H9 (cell line): ENCODE measurements at places on chromosomes 4 and X.

- no peak for DNase-seq
Observed at GRCh38 chrX:87941841-87942240, 424.2 kb downstream of the KLHL4 start.

DNA sequence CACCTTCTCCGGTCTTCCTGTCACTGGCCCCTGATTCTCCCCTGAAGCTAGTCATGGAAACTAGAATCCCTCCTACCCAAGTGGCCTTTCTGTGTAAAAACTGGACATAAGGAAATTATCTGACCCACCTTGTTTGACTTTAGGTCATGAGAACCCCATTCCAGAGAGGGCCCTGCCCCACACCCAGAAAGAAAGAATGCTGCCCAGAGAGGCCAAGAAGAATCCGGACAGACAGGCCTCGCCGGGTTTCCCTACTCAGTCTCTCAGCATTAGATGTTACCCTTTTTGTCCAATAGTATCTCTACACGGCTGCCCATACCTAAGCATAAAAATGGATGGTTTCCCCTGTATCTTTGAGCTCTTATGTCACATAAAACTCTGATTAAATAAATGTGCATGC lies 83.3 kb upstream of the HELT start:
- DNase-seq, result no peak

DNA sequence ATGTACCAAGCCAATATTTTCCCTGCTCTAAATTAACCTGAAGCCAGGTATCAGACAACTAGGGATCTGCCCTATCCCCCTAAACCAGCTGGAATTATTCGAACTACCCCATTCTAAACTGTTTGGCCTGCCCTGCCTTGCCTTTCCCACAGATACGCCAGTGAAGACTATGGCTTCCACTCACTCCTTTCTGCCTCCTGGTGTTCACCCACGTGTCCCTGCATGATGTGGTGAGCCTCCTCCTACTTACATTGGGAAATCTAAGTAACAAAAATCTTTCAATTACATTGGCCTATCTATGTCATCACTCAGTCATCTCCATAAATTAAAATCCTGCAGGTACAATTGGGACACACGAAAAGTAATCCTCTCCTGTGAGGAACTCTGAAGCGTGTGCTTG lies 6.1 kb upstream of the LDOC1 start:
- no peak for DNase-seq

DNA sequence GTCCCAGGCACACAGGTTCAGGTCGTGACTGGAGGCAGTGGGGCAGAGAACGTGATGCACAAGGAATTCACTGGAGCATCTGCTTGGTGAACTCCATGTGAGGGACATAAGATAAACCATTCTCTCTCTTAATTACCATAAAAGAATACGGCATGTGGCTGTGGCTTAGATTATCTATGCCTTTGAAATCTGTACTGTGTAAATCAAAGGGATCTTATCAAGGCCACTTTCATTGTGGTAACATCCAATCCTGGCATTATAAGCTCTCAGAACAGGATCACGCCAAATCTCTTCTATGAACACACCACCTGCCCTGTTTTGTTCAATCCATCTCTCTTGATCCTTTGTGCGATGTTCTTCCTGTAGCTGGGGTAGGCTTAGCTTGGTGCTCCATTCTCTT lies 192.3 kb downstream of the SPATA18 start:
- no peak for DNase-seq

GRCh38 chr4:70885174-70885573 lies 17.0 kb upstream of the MOB1B start:
- no peak for DNase-seq

DNA sequence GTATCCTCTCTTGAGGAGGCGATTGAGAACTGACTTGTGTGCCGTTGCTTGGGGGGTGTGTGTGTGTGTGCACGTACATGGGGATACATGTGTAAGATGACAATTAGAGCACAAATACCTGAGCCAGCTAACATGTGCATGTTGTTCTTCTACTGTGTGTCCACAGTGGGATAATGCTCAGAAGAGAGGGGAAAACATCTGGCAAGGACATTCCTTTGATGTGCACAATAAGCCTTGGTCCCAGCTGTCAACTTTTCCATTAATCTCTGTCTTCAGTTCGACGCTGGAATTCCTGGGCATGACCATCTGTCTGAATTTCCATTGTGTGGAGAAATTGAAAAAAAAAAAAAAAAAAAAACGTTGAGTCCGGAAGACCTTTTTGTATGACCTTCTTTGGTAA lies 592.0 kb upstream of the GALNTL6 start:
- DNase-seq, result no peak

- DNase-seq, result no peak
Observed at GRCh38 chr4:183437452-183437851, 7.0 kb upstream of the CDKN2AIP start.

DNA sequence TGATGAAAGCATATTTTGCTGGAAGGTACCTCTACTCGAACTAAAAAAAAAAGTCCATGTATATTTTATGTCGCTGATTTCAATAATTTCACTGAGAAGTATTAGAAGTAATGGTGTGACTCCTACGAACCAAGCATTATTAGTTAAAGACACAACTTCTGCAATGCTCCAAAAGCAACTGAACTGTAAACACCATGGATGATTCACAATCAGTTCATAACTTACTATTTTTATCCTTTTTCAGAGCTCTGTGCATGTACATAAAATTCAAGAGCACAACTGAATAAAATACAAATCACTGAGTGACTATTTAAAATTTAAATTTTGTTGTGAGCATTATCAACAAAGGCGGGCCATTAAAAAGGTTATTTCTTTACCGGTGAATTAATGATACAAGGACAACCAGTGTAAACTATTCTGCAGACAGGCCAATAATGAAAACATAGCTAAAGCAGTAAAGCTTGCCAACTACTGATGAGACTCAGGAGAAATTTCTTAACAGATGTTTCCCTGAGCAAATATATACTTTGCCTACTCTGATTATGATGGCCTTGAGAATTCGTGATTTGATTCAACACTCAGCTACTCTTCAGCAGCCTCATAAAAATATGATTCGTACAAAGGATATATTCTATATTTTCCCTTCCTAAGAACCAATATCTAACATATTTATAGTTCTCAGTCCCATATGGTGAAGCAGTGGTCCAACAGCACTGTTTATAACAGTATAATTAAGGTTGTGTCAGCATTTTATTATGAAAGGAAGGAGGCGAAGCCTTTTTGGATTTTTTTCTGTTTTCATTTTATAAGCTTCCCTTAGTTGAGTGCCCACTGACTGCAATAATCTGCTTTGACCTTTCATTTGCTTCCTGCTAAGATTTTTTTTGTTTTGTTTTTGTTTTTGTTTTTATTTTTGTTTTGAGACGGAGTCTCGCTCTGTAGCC lies 62.8 kb upstream of the NEIL3 start:
- DNase-seq, result no peak

- DNase-seq, result no peak
Observed at GRCh38 chr4:1223841-1224809, 24.8 kb downstream of the CTBP1 start.

GRCh38 chrX:139851730-139852129 lies 81.1 kb downstream of the ATP11C start:
- no peak for DNase-seq

DNA sequence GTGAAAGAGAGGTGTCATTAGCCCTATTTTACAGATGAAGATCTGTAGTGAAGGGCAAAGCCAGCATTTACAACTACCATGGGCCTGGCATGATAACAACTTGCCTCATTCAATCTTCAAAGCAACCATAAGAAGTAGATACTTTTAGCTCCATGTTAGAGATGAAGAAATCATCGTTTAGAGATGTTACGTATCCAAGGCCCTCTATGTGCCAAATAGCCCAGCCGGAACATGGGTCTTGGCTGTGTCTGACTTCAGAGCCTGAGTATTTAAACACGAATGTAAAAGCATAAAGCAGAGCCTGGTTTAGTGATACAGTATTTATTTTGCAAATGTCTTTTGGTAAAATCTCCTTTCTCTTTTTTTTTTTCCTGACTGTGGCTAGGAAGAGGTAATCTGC lies 197.1 kb downstream of the RASL11B start:
- no peak for DNase-seq

DNA sequence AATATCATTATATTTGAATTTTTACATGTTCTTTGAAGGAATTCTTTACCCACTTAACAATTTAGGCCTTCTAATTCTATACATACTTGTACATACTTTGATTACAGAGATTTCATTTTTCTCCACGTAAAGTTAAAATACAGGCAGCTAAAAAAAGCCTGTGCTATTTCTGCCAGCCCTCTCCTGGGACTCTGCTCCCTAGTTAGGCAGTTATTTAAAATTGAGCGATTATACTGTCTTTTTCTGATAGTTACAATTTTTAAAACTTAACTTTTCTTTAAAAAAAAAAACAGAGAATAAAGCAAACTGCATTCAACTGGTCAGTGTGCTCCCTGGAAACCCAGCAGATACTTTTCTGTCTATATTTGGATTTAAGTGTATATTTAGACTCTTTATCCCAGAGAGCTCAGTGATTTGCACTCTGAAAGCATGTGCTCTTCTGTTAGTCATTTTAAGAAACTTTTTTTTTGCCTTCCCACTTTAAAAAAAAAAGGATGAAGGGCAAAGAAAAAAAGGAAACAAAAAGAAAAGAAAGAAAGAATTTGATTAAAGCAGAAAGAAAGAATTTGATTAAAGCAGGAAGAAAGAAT lies 18.1 kb upstream of the FAM241A start:
- no peak for DNase-seq

DNA sequence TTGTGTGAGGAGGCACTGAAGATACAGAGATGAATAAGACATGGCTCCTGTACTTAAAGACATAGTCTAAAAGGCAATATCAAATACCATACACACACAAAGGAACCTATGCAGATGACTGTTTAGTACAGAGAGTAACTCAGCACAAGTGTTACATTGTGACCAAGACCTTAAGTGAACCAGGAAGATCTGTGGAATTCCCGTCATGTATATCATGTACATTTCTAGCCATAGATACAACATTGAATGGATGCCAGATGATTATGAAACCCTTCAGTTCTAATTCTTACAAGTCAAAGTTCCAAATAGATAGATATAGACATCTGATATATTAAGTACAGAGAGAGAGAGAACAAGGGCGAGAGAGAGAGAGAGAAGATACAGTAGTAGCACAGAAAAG lies 73.2 kb downstream of the PAK3 start:
- no peak for DNase-seq

- no peak for DNase-seq
Observed at GRCh38 chr4:128830906-128831503, 21.5 kb downstream of the JADE1 start.

GRCh38 chr4:139175646-139176301 lies 1.2 kb downstream of the ELF2 start:
- no peak for DNase-seq

- DNase-seq, result peak; percentile 40
Observed at GRCh38 chrX:111511477-111511876, at the start of gene SERTM2. TSS of gene SERTM2 (plus strand) at chrX:111511645. CDS start at chrX:111518858, 7,213 bp downstream.

GRCh38 chr4:2480649-2481048 lies 11.7 kb downstream of the RNF4 start:
- no peak for DNase-seq

- no peak for DNase-seq
Observed at GRCh38 chrX:68941385-68941952, 112.6 kb downstream of the EFNB1 start.
